Spinal cord (tissue), 10 donors: ENCODE measurements at places on chromosomes 3 and 15. TPM values are rescaled to one million over a fixed set of nuclear protein-coding genes. Genes with fewer than 3 reads are reported as not detected.
A peak's percentile ranks its signal among the peaks of the same experiment; 100 is the strongest.

- no peaks in the 10 kb centered on the region for H3K27me3 ChIP-seq
- H3K4me1 ChIP-seq, result peaks cover 5% of the 10 kb centered on the region
- H3K4me3 ChIP-seq, result no peak overlapping the region
- DNase-seq, result no peak
Measured at GRCh38 chr15:39629906-39630305, 49.0 kb downstream of the THBS1 start.

Gene HRG
- not detected for total RNA-seq

DNA sequence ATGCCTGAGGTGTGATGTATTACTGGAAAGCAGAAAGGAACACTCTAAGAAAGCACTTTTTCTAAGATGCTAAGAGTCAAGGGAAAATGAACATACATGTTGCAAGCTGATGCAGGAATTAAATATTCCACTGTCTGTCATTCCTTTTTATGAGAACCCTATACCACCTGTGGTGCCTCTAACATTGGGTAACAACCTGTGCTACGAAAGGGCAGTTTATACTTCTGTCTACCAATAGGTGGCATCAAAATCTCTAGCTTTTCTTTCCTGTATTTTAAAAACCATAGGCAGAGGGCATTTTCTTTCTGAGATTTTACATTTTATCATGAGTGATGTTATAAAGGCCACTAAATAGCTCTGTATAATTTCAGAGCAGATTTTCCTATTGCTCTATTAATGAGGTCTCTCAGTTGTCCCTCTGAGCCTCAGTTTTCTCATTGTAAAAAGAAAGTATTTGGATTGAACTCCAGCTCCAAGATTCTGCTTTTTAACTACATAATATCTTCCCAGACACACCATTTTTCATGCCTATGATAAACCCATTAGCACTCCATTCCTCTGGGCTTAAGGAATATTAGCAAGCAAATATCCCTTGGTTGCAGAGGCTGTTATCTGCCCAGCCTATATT, 3.5 kb upstream of the CPNE4 start:
- no peak overlapping the region for H3K27ac ChIP-seq
- peaks cover 19% of the 10 kb centered on the region for H3K4me1 ChIP-seq
- H3K36me3 ChIP-seq, result no peaks in the 10 kb centered on the region

- peaks cover 60% of the 10 kb centered on the region for H3K4me1 ChIP-seq
- no peak overlapping the region for H3K4me3 ChIP-seq
- H3K27me3 ChIP-seq, result no peaks in the 10 kb centered on the region
- DNase-seq, result no peak
- no peak overlapping the region for H3K27ac ChIP-seq
- H3K36me3 ChIP-seq, result peaks cover 48% of the 10 kb centered on the region
Measured at GRCh38 chr15:28919679-28920655, 34.2 kb downstream of the APBA2 start.

Gene BLM
- total RNA-seq, result 8.3 TPM

DNA sequence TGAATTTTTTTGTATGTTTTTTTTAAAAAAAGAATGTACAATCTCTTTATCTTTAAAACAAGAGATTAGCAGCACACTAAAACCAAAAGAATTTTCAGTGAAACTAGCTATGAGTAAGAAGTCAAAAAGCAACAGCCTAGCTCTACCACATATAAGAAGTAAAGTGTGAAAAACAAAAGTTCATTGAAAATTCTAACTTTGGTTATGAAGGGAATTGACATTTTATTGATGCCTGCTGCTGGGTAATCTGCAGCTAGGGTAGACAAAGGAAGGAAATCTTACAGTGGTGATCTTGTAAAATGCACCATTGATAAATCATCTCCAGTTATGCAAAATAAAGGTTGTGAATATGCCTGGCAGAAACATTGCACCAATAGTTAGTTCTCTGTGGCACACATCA, 37.8 kb upstream of the FOXB1 start:
- DNase-seq, result no peak
- H3K4me3 ChIP-seq, result no peak overlapping the region
- no peaks in the 10 kb centered on the region for H3K27me3 ChIP-seq
- no peak overlapping the region for H3K27ac ChIP-seq
- H3K36me3 ChIP-seq, result no peaks in the 10 kb centered on the region
- no peaks in the 10 kb centered on the region for H3K4me1 ChIP-seq

DNA sequence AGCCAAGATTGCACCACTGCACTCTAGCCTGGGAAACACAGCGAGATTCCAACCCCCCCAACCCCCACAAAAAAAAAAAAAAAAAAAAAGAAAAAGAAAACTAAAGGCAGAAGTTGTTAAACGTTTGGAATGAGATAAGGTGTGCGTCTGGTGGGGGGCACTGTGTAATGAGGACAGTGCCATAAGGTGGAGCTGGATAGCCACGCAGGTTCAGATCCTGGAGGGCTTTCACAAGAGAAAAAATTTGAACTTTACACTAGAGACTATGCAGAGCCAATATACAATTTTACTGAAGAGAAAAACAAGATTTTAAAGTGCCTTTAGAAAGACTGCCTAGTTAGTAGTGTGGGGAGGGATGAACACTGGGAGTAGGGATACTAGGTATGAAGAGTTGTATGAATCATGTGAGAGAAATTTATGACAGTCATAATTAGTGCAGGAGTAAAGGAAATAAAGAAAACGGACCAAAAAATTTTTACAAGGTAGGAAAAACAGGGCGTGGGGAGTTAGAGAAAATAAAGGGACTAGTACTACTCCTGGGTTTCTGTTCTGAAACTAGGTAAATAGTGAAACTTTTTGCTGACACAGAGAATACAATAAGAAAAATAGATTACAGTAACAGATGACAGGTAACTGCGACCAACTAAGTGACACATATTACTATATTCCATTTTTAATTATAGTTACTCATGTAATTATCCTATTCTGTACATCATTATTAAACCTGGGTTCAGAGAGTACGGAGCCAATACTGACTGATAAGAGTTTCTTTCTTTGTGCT, 108.1 kb downstream of the PEAK1 start:
- no peak overlapping the region for H3K4me3 ChIP-seq
- H3K27ac ChIP-seq, result no peak overlapping the region
- no peak for DNase-seq
- no peaks in the 10 kb centered on the region for H3K4me1 ChIP-seq
- H3K36me3 ChIP-seq, result no peaks in the 10 kb centered on the region

- no peak overlapping the region for H3K4me3 ChIP-seq
- no peak for DNase-seq
- no peak overlapping the region for H3K27ac ChIP-seq
- no peaks in the 10 kb centered on the region for H3K36me3 ChIP-seq
Measured at GRCh38 chr15:49721091-49721490, 100.2 kb downstream of the DTWD1 start.

DNA sequence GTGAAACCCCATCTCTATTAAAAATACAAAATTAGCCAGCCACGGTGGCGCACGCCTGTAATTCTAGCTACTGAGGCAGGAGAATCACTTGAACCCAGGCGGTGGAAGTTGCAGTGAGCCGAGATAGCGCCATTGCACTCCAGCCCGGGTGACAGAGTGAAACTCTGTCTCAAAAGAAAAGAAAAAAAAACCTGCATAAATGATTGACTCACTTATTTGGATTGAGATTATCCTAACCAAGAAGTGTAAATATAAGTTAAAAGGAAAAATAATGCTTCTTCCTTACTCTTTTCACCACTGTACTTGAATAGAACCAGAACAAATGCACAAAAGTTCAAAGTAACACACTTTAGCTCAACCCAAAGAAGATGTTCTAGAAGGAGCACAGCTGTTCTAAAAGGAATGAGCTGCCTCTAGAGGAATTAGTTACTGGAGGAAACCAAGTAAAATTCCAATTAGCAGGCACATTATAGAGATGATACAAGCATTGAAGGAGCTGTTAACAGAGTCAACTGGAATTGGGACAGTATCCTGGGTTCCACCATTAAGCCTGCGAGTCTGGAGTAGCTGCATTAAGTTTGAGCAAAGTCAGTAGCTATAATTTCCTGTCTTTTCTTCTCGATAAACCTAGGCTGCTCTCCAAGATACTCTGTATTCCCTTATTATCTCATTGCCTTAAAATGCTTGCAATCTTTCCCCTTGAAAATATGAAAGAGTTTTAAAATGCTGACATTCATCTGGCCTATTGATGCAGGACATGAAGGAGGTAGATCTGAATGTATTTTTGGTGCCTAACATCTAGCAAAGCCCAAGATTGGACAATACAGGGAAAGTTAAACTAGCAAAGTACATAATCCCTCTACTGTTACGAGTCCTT, 9.5 kb downstream of the MTHFS start:
- H3K4me1 ChIP-seq, result no peaks in the 10 kb centered on the region
- H3K36me3 ChIP-seq, result no peaks in the 10 kb centered on the region
- no peak for DNase-seq
- no peak overlapping the region for H3K4me3 ChIP-seq
- no peaks in the 10 kb centered on the region for H3K27me3 ChIP-seq

GRCh38 chr3:178895178-178895789, 176.3 kb downstream of the ZMAT3 start:
- H3K27me3 ChIP-seq, result no peaks in the 10 kb centered on the region
- no peak for DNase-seq
- H3K4me1 ChIP-seq, result no peaks in the 10 kb centered on the region
- H3K4me3 ChIP-seq, result no peak overlapping the region

GRCh38 chr3:124846189-124846588, 41.0 kb downstream of the ITGB5 start:
- DNase-seq, result no peak
- H3K4me3 ChIP-seq, result no peak overlapping the region
- H3K4me1 ChIP-seq, result peaks cover 3% of the 10 kb centered on the region
- H3K36me3 ChIP-seq, result peaks cover 12% of the 10 kb centered on the region

DNA sequence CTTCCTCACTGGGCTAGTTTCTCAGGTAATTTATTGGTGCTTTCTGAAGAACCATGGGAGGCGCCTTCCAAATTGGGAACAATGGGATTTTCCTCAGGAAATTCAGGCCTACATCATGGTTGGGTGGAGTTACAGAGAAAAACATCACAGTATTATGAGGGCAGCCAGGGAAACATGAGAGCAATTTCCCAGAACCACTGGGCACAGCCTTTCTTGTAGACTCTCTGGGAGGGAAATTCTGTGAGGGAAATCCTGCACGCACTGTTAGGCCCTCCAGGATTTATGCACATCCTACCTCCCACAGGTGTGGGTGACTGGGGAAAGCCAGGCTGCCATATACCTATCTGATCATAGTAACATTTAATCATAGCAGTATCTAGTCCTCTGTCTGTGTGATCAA, 13.2 kb downstream of the POPDC2 start:
- H3K4me1 ChIP-seq, result no peaks in the 10 kb centered on the region
- H3K27ac ChIP-seq, result no peak overlapping the region

- H3K27ac ChIP-seq, result peak overlapping the region; percentile 97
- peaks cover 13% of the 10 kb centered on the region for H3K4me1 ChIP-seq
- no peaks in the 10 kb centered on the region for H3K36me3 ChIP-seq
Measured at GRCh38 chr3:172040078-172040980, 951 bp downstream of the FNDC3B start.

- H3K4me1 ChIP-seq, result peaks cover 39% of the 10 kb centered on the region
- H3K27ac ChIP-seq, result no peak overlapping the region
- H3K27me3 ChIP-seq, result peaks cover 16% of the 10 kb centered on the region
Measured at GRCh38 chr3:126983653-126984390, 907 bp downstream of the PLXNA1 start.

GRCh38 chr15:46265664-46266347, 631.0 kb downstream of the SQOR start:
- no peaks in the 10 kb centered on the region for H3K27me3 ChIP-seq
- H3K27ac ChIP-seq, result no peak overlapping the region
- no peaks in the 10 kb centered on the region for H3K4me1 ChIP-seq
- no peak for DNase-seq
- no peaks in the 10 kb centered on the region for H3K36me3 ChIP-seq

Gene EAF2
- 18.5 TPM for total RNA-seq

DNA sequence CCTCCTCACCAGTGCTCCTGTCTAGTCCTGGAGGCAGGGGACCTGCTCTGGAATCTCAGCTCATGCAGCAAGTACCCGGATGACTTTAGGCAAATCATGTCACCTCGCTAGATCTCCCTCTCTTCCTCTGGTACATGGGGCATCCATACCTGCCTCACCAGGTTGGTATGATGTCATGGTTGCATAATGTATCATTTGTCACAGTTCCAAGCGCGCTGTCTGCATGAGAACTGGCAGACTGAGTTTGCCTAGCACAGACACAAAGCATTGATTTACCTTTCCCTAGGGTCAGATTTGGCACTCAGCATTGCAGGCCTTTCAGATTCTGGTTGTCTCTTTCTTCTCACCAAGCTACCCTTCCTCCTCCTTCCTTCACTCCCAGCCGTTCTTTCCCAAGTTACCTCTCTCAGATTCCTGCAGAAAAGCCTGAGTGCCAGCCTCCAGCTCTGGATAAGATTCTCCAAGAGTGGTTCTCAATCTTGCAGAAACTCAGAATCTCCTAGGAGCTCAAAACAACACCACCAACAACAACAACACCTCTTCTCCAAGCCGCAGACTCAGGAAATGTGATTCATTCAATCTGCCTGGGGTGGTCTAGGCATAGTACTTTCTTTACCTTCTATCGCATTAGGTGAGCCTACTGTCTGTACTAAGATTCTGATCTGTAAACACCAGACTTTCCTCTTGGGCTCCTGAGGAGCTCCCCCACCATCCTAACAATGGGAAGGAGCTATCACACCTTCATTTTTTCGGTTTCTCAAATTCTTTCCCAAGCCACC, 29.5 kb downstream of the FAM43A start:
- H3K4me1 ChIP-seq, result no peaks in the 10 kb centered on the region
- peak; percentile 45 for DNase-seq
- no peaks in the 10 kb centered on the region for H3K27me3 ChIP-seq
- no peak overlapping the region for H3K27ac ChIP-seq

GRCh38 chr3:100781301-100781700, 72.0 kb downstream of the TFG start:
- H3K4me1 ChIP-seq, result no peaks in the 10 kb centered on the region
- no peaks in the 10 kb centered on the region for H3K27me3 ChIP-seq
- H3K27ac ChIP-seq, result no peak overlapping the region
- no peaks in the 10 kb centered on the region for H3K36me3 ChIP-seq
- H3K4me3 ChIP-seq, result no peak overlapping the region

GRCh38 chr3:65669163-65669875, 369.4 kb downstream of the MAGI1 start:
- no peaks in the 10 kb centered on the region for H3K27me3 ChIP-seq
- no peak for DNase-seq
- H3K4me1 ChIP-seq, result no peaks in the 10 kb centered on the region
- H3K27ac ChIP-seq, result no peak overlapping the region
- H3K36me3 ChIP-seq, result no peaks in the 10 kb centered on the region

DNA sequence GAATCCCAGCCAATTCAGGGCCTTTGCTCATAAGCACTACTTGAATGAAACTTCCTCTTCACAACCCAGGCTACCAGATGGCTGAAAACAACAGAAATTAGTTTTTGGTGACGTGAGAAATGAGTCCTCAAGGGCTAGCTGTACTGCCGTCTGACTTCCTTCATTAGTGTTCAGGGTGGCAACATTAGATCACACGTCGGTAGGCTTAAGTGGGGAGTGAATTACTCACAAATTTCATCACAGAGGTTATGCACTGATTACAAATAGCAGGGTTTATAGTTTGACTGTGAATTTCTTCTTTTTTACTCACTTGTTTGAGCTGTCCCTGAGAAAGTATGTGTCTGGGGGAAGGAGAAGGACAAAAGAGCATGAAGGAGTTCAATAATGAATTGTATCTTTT, 397.2 kb downstream of the GAP43 start:
- DNase-seq, result no peak
- no peaks in the 10 kb centered on the region for H3K4me1 ChIP-seq
- no peak overlapping the region for H3K27ac ChIP-seq
- no peaks in the 10 kb centered on the region for H3K36me3 ChIP-seq
- H3K4me3 ChIP-seq, result no peak overlapping the region

GRCh38 chr15:91553196-91553854, 300.2 kb upstream of the SLCO3A1 start:
- H3K4me1 ChIP-seq, result peaks cover 7% of the 10 kb centered on the region
- H3K27ac ChIP-seq, result no peak overlapping the region
- no peaks in the 10 kb centered on the region for H3K27me3 ChIP-seq

- H3K4me1 ChIP-seq, result peaks cover 35% of the 10 kb centered on the region
- peak overlapping the region; percentile 70 for H3K27ac ChIP-seq
- no peak overlapping the region for H3K4me3 ChIP-seq
- H3K27me3 ChIP-seq, result no peaks in the 10 kb centered on the region
Measured at GRCh38 chr15:78067328-78068228, 9.9 kb downstream of the TBC1D2B start.
